ENCODE measurements at places on chromosomes 2 and 18.

DNA sequence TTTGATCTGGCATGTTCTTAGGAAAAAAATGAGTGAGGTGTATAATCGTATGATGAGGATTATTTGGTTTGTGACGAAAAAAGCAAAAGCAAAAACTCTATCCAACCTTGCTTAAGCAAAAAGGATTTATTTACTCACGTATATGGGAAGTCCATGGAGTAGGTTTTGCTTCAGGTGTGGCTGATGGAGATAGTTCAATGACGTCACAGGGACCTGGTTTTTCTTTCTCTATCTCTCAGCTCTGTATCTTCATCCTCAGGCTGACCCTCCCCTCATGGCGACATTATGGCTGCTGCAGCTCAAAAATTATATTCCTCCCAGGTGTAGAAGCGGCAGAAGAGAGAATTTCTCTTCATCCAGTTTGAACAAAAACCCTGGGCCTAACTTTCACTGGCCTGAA is 8.9 kb downstream of the TMSB10 start:
- DNase-seq: no peak

- no peak for DNase-seq
These were observed 66.8 kb downstream of the KYNU start for GRCh38 chr2:142944264-142944663.

GRCh38 chr18:53909668-53910067 is 314.8 kb downstream of the MBD2 start:
- DNase-seq: no peak

- no peak for DNase-seq
These were observed 254.4 kb upstream of the HS6ST1 start for GRCh38 chr2:128573116-128573515.

DNA sequence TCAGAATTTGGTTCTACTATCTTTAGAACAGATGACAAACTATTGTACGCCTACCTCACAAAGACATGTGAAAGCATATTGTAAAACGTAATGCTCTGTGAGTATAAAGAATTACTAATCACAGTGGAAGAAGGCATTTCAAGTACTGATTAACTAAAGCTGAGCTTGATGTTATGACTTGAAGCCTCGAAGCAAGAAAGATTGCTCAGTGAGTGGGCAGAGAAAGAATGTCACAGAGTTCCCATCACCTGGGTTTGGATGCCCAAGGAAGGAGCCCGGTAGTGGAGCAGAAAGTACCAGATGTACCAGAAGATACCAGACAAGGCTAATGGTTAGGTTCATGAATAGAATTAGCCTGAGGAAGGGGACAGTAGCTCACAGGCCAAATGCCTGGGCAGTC is 39.5 kb upstream of the FAM110C start:
- no peak for DNase-seq

DNA sequence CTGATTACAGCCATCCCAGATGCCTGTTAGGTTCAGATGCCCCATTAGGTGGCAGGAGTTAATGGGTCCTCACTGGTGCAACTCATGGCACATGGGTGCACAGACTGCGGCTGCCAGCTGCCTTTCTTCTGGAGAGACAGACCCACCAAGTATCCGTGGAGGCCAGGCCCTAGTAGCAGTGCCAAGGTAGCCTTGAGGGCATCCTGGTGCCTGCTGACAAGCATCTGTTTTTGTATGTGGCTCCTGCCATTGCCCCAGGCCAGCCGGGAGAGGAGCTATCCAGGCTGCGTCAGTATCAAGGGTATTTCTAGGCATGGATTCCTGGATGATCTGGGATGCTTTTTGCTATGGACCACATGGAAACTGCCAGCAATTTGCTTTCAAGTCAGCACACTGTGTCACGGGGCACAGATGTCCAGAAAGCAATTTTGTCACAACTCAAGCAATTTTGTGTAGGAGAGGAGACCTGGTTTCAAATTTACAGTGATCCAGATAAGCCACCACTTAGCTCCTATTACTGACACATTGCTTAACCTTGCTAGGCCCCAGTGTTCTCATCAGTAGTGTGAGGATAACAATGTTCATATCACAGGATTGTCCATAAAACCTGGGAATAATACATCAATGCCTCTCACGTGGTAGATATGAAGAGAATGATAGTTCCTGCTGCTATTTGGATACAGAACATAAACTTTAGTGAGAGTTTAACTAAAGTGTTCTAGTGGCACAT is 815.1 kb upstream of the RAB6C start:
- no peak for DNase-seq

DNA sequence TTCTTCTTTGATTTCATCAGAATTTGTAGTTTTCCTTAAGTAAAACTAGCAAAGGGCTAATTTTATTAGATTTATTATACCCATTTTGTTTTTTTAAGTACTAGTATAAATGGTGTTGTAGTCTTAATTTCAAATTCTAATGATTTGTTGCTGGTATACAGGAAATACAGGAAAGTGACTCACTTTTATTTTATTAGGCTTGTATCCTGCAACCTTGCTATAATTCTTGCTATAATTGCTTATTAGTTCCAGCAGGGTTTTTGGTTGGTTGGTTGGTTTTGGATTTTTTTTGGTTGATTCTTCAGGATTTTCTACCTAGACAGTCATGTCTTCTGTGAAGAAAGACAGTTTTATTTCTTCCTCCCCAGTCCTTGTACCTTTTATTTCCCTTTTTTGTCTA is 110.6 kb upstream of the IL1R2 start:
- DNase-seq: no peak

DNA sequence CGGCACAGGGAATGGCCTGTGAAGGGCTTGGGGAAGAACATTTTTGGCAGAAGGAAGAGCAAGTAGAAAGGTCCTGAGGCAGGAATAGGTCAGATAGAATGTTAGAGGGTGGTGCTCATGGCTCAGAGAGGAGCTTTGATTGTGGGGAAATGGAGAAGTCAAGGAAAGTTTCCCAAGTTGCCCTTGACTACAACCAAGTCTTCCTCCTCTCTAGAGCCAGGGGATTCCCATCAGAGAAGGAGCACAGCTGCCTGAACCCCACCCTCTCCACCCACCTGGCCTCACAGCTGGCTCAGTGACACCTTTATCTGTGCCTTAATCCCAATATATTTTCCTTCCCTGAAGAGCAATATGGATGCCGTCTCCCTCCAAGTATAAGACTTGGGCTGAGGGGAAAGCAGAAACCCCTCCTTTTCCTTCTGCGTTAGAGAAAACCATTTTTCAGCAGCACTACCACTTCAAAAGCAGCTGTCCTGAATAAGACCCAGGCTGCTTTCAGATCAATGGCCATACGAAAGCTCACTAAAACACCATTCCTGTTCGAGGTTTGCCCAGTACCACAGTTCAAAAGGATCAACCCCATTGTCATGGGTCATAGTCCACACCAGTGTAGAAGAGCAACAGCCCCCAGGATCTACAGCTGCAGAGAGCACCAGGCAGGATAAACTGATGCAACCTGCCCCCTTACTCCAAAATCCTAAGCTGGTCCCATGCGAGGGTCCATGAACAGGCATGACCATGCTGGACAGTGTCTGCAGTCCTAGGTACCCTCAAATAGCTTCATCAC is 199.6 kb downstream of the AFF3 start:
- no peak for DNase-seq

DNA sequence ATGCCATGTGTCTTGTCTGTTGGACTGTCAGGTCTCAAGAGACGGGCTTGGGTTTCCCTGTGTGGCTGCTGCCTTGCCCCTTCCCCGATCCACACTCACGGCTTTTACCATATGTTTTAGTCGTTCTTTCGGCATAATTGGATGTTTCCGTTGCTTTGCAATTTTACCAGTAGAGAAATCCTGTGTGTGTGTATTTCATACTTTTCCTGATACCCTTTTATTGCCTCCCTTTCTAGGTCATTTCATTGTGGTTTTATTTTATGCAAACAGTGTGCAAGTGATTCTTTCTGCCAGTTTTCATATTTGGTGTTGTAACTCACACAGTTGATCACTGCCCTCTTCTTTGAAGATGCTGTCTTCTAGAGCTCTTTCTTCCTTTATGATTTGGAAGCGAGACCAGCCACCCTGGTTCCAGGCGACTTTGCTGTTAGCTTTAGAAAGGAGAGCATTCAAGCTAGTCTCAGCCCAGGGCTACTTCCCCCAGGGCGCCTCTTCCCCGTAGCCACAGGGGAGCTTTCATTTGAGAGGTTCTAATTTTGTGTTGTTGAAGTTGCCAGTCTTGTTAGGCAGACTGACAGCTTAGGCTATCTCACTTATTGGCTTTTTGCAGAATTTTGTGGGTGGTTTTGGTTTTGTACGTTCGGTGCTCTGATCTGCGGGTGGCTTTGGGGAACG is 17.0 kb downstream of the SH3BP4 start:
- DNase-seq: no peak

- no peak for DNase-seq
These were observed 87.0 kb downstream of the ALPK2 start for GRCh38 chr18:58541789-58542425.

DNA sequence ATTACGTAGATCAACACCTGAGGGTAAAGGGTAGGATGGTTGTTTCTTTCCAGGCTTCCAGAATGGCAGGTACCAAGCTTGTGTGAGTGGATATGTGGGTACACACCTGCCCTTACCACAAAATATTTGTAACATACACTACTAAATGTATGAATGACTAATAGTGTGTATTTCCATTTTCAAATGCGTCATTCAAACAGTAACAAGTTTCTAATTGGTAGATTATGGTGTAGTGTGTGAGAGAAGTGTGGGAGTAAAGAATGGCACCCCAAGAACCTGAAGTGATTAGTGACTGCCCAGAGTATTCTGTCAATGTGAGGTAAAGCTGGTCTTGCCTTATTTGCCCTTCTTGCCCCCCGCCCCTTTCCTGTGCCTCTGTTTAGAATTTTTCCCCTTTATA is 21.1 kb downstream of the AGPS start:
- DNase-seq: no peak

GRCh38 chr2:104945121-104945520 is 91.2 kb downstream of the POU3F3 start:
- DNase-seq: no peak

DNA sequence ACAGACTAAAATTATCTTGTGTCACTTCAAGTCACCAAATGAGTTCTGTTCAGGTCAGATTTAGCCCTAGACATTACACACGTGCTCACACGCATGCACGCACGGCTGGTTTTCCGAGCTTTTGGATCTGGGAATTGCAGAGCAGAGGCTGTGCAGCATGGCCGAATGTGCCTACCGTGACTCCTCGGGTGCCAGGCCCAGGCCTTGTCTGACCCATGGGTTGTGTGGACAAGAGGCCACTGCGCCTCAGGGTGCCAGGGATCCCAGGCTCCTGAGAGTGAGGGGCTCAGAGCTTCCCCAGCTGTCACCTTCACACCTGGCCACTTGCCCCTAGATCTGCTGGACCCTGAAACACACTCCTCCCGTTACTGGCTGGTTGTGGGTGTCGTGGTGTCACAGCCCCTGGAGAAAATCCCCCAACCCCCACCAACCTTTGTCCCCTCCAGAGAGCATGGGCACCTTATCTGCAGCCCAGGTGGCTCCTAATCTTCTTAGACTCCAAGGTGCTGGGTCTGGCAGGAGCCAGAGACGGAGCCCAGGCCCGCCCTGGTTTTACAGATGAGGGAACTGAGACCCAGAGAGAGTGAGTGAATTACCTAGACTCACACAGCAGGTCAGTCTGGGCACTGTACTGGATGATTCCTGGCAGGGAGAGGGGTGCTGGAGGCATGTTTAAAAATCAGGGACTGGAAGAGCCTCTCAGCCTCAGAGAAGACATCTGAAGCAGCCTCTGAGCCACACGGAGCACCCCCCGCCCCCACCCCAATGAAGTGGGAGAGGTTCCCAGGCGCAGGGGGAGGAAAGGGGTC is 56.8 kb downstream of the ATOH8 start:
- DNase-seq: no peak

GRCh38 chr2:145305889-145306288 is 786.0 kb upstream of the ZEB2 start:
- no peak for DNase-seq

Measured in sciatic nerve (tissue), 2 donors.